NCI-H187 (cell line): ENCODE measurements at places on chromosomes 4 and X.
A peak's percentile ranks its signal among the peaks of the same experiment; 100 is the strongest.

DNA sequence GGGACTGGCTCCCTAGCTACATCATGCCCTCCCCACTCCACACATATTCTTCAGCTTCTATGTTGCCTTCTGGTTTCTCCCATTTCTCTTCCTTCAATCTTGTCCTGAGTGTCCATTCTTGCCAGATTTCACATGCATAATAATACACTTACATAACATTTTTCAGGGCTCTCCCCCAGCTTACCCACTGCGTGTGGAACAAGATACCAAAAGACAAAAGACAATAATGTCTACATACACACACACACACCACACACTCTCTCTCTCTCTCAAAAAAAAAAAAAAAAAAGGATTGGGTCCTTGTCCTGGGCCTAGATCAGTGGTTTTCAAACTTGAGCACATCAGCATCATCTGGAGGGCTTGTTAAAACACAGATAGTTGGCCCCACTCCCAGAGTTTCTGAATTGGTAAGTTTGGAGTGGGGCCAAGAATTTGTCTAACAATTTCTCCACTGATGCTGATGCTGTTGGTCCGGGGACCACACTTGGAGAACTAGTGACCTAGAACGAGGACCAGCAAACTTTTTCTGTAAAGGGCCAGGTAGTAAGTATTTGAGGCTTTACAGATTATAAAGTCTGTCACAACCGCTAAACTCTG, 6.5 kb upstream of the SMARCA1 start:
- DNase-seq, result no peak

- DNase-seq, result no peak
These were observed 1095.7 kb upstream of the TENM3 start for GRCh38 chr4:181147416-181147951.

- peak; percentile 10 for DNase-seq
These were observed 158.8 kb downstream of the ADGRA3 start for GRCh38 chr4:22356987-22357596.

DNA sequence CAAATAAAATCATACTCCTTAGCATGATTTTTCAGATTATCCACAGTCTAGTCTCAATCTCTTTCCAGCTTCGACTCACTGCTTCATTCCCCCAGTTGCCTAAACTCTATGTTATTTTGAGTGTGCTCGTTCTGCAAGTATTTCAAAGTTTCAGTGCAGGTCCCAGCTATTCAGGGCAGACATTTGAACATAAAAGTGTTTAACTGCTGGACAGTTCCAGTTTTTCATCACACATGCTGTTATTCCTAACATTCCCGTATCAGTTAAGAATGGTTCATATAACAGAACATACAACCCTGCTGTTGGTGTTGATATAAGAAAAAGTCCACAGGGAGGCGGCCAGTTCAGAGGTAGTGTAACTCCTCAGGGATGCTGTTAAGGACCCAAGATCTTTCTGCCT, 113.3 kb downstream of the SLIT2 start:
- DNase-seq, result no peak

- no peak for DNase-seq
These were observed 856.7 kb upstream of the PRKX start for GRCh38 chrX:4570151-4570550.

- no peak for DNase-seq
These were observed 11.9 kb upstream of the TMEM185A start for GRCh38 chrX:149643496-149643895.

DNA sequence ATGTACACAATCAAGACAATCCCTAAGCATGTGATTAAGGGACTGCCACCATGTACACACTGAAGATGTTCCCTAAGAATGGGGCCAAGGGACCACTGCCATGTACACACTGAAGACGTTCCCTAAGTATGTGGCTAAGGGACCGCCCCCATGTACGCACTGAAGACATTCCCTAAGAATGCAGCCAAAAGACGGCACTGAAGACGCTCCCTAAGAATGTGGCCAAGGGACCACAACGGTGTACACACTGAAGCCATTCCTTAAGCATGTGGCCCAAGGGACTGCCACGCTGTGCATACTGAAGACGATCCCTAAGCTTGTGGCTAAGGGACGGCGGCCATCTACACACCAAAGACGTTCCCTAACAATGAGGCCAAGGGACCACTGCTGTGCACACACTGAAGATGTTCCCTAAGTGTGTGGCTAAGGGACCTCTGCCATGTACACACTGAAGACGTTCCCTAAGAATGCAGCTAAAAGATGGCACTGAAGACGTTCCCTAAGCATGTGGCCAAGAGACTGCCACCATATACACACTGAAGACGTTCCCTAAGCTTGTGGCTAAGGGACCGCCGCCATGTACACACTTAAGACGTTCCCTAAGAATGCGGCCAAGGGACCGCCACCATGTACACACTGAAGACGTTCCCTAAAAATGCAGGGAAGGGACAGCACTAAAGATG, 26.4 kb downstream of the DHRSX start:
- no peak for DNase-seq

DNA sequence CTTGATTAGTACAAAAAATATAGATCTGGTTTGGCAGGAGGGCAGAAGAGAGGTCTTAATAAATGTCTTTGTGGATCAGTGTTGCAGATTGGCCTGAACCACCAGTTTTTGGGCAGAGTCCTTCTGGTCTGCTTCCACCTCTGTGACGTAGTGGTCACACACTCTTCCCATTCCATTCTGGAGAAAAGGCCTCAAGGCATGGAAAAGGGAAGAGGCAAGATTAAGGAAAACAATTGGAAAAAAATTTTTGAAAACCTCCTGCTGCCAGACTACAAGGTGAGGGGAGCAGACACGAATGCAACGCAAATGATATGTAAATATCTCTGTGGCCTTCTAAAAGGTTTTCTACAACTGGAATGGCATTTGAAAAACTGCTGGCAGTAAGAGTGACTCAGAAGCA, 24.3 kb upstream of the FAM47C start:
- DNase-seq, result no peak

DNA sequence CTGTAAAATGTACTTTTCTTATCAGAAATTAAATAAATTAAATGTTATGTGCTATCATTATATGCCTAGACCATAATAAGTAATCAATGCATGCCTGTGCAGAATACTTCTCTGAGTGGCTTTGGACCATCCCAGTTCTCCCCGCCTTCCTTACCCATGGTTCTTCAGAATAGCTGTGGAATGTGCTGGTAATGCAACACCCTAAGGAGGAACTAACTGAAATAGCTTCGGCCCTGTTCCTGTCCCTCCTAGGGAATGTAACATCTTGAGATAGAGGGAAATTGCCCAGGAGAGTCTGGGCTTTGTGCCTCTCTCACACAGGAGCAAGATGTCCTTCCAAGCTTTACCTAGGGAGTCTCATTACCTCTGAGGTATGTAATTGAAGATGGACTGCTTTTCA, 693.6 kb upstream of the HS3ST1 start:
- DNase-seq, result no peak
